Globus pallidus (tissue), 1 donor: ENCODE measurements at places on chromosomes 2 and 18.

GRCh38 chr2:195663007-195663406, 6.0 kb downstream of the SLC39A10 start:
- no peak for DNase-seq

DNA sequence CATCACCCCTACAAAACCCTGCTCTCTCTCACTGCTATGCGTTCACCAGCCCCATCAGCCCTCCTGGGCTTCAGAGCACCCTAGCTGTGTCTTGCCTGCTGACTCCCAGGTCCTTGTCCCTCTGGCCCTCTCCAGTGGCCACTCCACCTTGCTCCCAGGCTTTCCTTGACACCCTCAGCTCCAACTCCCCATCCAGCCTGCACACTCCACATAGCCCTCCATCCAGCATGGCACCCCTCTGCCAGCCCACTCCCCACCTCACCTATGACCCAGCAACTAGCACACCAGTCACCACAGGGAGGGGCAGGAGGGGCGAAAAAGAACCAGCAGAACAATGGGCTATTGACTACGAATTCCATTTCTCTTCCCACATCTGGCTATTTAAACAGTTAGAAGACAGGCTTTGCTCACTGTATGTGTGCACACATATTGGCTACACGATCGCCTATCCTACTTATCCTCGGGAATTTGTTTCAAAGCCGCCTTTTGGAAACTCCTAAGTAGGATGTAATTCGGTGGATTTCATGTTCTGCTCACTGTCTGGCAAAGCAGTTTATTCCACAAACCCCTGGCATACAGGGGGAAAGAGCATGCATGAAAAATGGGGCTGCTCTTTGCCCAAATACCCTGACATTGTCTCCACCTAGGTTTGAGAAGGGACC, 195.3 kb downstream of the SMAD2 start:
- DNase-seq = no peak

DNA sequence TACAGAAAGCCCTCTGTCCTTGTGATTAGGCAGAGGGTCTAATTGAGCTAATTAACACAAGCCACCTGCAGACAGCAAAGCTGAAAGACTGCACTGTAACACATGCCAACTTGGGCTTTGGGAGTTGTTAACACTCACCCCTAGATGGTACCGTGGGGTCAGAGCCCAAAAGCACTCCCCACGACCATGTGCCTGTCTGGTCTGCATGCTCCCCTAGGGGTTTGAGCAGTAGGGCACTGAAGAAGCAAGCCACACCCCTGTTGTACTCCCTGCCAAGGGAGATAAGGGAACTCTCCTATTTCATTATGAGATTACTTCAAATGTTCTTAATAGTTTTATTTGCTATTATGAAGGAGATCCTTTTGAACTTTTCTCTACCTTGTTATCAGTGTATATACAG, 560.1 kb upstream of the FSHR start:
- DNase-seq = no peak

- no peak for DNase-seq
Observed at GRCh38 chr2:26463244-26464192, 14.4 kb downstream of the OTOF start.

DNA sequence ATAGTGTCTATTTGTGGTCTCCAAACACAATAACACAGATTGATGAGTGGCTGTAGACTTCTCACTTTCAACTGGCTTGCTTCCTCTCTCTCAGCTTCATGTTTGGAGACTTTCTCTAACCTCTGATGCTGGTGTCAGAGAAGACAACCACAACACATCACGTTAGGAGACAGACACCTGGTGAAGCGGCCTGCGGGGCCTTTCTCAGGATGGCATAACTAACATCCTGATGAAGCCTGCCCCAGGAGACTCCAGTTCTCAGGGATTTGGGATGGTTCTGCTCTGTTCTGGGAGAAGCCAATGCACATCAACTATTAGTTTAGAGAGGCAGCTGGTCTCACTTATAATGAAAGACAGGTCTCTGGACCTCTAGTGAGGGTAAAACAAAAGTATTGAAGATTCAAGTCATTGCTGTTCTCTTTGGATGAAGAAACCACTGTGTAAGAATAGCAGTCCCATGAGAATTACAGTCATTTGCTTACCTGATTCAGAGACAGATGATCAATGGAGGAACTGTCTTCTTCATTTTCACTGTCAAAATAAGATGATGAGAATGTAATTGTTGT, 2.0 kb downstream of the IL1A start:
- DNase-seq = no peak

GRCh38 chr2:240233885-240234502, 93.5 kb upstream of the OTOS start:
- no peak for DNase-seq

DNA sequence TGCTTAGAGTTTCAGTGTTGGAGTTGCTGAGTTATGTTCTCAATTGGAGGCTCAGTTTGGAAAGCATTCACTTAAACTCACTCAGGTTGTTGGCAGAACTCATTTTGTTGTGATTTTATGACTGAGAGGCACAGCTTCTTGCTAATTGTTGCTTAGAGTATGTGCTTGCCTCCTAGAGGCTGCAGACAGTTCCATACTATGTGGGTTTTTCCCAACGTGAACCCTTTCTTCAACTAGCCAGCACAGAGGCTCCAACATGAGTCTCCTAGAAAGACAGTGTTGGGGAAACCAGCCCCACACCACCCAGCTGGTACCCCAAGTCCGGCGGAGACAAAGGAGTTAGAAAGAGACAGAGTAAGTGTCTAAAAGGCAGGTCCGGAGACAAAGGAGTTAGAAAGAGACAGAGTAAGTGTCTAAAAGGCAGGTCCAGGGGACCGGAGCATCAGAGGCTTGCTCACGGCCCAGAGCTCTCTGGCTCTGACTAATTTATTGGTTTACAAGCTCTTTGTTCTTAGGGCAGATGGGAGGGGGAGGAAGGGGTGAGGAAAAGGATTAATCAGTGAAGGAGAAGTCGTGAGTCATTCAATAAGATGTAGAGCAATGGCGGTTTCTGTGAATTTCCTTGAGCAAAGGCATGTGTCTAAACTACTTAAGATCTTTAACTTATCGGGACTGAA, 999.7 kb upstream of the LRRTM1 start:
- DNase-seq = no peak

DNA sequence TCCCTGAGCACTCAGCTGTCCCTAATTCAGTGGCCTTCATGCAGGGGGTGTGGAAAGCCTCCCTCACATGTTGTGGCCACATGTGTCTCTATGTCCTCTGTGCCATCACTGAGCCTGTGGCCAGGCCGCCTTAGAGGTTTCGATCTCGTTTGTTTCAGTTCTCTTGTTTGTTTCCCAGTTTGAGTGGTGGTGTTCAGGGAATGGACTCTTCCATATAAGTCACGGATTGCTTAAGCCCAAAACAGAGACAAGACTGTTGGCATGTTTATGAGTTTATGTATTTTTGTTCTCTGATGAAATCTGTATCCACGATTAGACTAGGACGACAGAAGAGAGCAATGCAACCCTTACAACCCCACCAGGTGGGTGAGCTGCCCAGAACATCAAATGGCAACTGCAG, 134.5 kb downstream of the CCBE1 start:
- DNase-seq = no peak

GRCh38 chr2:227696990-227697679, 20.7 kb downstream of the SLC19A3 start:
- DNase-seq = no peak

GRCh38 chr18:48827291-48828193, 123.2 kb downstream of the SMAD7 start:
- no peak for DNase-seq

- no peak for DNase-seq
Observed at GRCh38 chr2:42939411-42940206, 147.2 kb upstream of the HAAO start.

DNA sequence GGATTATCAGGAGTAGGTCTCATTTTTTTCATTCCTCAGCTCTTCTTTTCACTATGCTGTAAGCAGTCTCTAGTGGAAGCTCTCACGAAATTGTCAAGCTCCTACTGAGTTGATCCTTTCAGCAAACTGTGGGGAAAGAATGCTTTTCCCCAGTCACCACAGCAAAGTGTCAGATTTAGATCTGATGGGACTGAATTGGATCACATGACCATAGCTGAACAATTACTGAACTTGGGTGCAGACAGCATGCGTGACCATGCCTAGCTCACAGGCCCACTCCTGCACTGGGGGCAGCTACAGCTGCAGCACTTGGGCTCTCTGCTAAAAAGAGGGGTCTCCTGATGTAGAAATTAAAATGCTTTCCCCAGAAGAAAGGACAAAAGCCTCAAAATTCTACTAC, 3.1 kb downstream of the ARHGAP15 start:
- no peak for DNase-seq

- no peak for DNase-seq
Observed at GRCh38 chr2:231514951-231515297, 15.3 kb downstream of the NMUR1 start.

GRCh38 chr2:241816431-241817121, 7.6 kb downstream of the NEU4 start:
- no peak for DNase-seq

DNA sequence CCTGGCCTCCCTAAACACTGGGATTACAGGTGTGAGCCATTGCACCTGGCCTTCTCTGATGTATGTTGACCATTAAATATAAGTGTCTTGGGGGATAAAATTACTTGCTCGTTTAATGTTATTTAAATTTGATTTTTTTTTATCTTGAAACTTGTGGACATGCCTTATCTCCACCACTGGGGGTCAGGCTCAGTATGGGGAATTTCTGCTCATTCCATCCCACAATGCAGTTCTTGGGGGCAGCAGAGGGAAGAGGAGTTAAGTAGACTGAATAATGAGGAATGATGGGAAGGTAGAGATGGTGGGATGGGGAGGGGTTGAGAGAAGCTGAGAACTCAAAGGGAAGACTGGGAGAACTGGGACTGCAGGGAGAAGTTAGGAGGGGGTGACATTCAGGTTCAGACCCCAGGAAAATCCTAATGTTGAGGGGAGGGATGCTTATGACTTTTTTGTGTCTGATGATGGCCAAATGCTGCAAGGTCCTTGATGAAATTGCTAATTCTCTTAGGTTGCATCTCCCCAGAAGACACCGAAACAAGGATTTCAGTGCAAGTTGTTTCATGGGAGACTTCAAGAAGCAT, 174.2 kb downstream of the MIB1 start:
- DNase-seq = no peak

GRCh38 chr2:53422979-53423378, 344.6 kb upstream of the CHAC2 start:
- DNase-seq = peak; percentile 63

DNA sequence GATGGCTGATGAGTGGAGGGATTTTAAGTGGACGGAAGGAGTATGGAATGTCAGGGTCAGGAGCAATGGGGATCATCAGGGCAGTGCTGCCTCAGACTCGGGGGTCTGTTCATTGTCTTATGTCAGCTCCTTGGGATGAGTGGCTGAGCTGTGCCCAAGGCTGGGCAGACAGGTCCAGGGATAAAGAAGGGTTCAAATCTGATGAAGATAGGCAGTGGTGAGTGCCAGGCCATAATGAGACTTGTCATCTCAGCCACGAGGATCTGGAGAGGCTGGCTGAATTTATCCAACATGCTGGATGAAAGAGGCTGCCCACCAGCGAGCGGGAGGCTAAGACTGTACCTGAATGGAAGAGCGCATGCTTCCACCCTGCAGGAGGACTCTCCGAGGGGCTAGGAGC, 46.3 kb upstream of the APCDD1 start:
- DNase-seq = no peak

DNA sequence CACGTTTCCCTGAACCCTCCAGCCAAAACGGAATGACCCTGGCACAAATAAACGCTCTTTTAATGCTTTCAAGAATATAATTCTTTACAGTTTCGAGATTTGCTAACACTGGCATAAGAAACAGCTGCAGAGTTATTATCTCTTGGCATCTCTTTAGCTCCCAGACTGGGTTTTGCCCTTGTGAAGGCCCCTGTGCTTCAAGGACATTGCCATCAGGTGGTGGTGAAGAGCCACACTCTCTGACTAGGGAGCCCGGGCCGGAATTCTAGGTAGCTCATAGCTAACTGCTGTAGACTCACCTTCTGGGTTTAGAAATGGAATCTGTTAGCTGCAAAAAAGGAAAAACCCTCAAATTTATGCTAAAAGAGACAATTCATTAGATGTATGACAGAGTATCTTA, 13.3 kb upstream of the GALNT14 start:
- no peak for DNase-seq
